ENCODE measurements at places on chromosomes 6 and 20.

GRCh38 chr6:41874741-41875140, 20.4 kb downstream of the USP49 start:
- no peak for DNase-seq

- no peak for DNase-seq
Observed at GRCh38 chr20:18638768-18639167, 50.9 kb downstream of the DTD1 start.

GRCh38 chr6:81864124-81864523, 111.6 kb upstream of the TENT5A start:
- DNase-seq, result no peak

DNA sequence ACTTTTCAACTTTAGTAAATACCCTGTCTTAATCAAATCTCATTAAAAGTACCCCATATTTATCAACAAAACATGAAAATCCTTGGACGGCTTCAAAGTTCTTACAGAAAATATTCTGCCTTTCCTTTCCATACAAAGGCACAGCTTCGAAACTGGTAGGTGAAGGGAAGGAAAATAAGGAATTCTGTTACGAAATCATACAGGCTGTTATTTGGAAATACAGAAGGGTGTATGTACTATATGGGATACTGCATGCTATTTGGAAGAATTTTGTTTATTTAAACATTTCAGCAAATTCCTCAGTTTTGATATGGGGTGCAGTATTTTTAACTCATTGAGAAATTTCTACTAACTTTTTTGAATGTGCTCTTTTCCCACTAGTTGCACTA, 138.4 kb upstream of the BTN3A2 start:
- no peak for DNase-seq

DNA sequence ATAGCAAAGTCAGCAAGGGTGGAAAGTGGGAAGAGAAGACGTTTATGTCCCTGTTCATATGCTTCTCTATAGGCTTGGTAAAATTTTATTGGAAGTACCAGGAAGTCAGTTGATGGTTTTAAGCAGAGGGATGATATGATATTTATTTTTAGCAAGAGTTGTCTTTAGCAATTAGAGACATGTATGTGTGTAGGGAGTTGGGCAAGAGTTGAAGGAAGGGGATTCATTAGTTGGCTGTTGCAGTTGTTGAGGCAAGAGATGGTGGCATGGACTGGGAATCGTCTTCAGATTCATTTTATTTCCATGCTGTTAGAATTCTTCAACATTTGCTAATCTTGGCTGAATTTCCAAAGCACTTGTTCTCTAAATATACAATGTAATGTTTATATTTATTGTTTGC, 85.6 kb downstream of the QKI start:
- no peak for DNase-seq

- DNase-seq, result no peak
Observed at GRCh38 chr20:43545837-43546578, 12.8 kb upstream of the SGK2 start.

- DNase-seq, result no peak
Observed at GRCh38 chr6:70489364-70489763, 76.1 kb downstream of the FAM135A start.

GRCh38 chr6:138774370-138774769, 801 bp downstream of the CCDC28A start:
- DNase-seq, result peak; percentile 3

- DNase-seq, result no peak
Observed at GRCh38 chr6:20661721-20662120, 127.5 kb downstream of the CDKAL1 start.

DNA sequence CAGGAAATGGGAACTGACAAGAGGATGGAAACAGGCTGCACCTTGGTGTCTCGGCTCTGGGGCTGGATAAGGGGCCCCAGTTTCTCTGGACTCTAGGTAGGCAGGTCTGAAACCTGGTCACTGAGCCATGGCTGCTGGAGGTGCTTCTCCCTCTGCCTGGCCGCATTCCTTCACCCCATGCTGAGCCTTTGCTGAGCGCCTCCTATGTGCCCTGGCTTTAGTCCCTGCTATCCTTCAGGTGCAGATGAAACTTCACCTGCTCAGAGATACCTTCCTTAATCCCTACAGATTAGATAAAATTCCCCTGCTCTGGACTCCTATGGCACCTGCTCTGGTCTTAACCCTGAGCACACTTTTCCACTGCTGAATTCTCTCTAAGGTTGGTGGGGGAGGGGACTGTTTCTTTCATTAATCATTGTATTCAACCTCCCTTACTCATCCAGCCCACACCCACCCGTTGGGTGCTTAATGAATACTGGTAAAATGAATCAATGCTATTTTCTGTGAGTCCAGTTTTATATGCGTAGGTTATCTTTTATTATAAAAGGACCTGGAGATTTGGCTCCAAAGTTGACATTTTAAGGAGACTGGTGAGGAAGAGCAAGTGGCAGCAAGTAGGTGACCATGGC, 19.3 kb downstream of the MYLK4 start:
- DNase-seq, result no peak

GRCh38 chr20:48630342-48631075, 197.3 kb downstream of the PREX1 start:
- DNase-seq, result no peak

DNA sequence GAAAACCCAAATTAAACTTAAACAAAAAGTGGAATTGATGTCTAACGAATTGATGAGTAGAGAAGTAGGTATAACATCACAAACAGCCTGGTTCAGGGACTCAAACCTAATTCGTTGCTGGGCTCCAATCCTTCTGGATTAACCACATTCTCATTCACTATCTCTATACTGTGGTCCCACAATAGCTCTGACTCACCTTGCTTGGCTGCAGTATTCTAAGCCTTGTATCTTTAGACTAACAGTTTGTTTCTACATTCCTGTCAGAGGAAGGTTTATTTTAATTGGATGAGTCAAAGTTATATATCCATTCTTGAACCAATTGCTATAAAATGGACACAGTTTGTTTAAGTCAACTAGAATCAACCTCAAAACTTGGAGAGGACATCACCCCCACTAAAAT, 530.5 kb upstream of the PTCHD4 start:
- DNase-seq, result no peak

GRCh38 chr6:166595061-166595780, 8.7 kb upstream of the RAMACL start:
- DNase-seq, result no peak

DNA sequence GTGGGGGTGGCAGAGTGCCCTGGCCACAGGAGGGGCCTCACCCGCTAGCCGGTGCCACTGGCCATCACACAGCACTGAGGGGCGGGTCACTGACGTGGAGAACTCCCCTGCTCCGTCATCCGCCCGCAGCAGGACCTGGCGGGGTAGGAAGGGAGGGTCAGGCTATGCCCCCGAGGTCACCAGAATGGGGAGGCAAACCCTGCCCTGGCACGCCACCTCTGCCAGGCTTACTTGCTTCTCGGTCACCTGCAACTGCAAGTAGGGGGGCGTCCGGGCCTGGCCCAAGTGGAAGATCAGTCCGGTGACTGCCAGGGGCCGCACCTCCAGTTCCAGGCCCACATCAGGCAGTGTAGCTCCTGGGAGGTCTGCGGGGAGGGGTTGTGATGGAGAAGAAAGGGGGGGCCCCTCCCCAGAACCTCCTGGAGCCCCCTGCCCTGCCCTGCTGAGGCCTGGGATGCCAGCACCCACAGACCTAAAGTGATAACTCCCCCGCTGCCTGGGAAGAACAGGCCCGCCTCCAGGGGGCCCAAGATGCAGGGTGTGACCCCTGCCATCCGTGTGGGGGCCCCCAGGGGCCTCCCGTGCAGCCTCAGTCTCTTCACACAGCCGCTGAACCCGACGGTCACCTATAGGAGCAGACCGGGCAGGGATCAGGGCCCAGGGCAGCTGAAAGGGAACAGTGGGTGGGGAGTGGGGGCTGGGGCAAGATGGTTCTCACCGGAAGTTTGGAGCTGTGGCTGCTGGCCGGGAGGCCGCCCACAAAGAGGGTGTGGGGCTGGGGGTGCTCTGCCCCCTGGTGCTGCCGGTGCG, 7.4 kb downstream of the ADRM1 start:
- DNase-seq, result no peak

DNA sequence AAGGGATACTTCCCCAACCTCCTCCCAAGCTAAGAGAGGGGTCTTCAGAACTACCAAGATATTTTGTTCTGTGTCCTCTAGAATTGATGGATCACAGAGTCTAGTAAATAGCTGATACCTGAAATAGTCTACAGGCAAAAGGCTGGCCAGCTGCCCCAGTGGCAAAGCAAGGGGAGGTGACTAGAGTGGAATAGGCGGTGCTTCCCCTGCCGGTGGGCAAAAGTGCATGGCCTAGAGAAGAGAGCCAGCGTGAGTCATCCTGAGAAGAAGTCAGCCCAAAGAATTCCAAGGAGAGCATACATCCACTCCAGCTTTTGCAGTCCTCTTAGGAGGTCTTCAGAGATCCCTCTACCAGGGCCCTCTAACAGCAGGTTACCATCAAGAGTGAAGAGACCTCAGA, 14.7 kb downstream of the DPPA5 start:
- DNase-seq, result no peak

- no peak for DNase-seq
Observed at GRCh38 chr6:134002821-134003220, 49.6 kb downstream of the SLC2A12 start.

- no peak for DNase-seq
Observed at GRCh38 chr6:13500264-13500663, 12.9 kb upstream of the GFOD1 start.

DNA sequence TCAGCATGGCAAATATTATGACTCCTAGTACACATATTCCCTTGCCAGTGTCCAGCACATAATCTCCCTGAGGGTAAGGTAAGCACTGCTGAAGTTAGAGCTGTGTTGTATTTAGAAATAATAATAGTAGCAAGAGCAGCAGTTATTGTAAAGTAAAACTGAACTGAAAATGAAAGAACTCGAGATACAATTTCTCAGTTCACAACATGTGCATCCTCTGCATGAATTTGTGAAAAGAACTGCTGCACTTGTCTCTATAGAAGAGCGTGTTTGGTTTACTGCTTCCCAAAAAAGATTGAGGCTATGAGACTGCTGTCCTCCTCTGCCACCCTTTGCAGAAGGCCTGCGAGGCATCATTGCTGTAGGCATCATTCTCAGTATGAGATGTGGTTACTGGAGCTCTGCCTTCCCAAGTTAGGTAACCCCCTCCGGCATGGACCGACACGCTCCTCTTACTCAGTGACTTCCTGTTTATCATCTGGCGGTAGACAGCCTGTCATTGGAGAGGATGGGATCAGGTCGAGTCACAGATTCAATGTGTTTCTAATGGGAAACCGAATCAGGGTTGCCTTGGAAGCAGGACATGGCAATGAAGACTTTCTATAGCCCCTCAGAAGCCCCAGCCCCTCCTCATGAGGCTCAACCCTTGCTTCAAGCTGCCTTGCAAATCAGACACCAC, 48.1 kb downstream of the SLC24A3 start:
- no peak for DNase-seq

DNA sequence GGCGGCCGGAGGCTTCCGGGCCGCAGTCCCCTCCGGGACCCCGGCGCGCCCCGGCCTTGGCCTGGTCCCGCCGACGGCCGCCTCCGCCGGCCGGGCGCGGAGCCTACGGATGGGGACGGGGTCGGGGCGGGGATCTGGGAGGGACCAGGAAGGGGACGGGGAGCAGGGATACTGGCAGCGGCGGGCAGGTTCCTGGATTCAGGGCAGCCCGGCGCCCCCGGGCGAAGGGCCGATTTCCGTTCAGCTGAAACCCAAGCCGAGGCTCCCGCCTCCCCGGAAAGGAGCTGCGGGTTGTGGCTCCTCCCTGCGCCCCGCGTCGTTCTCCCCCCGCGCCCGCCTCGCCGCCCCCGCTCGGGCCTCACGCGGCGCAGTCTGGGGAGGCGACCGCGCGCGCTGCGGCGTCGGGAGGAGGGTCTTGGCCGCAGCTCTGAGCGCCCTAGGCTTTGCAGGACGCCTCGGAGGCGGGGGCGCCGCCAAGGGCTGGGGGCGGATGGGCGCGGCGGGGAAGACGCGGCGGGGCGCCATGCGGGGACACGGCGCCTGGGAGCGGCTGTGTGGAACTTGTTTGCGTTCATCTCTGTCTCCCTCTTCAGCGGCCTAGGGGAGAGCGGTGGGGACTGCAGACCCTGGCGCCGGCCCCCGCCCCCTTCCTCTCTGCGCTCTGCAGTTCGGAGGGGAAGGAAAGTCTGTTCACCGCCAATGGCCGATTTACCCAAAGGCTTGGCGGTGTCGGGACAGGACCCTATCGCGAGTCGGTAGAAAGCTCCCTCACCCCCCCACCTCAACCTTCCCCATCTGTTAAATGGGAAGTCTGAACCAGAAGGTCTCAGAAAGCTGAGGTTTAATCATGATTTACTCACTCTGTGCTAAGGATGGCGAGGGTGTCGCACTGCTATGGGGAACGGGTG, 22.7 kb upstream of the TMEM181 start:
- no peak for DNase-seq

DNA sequence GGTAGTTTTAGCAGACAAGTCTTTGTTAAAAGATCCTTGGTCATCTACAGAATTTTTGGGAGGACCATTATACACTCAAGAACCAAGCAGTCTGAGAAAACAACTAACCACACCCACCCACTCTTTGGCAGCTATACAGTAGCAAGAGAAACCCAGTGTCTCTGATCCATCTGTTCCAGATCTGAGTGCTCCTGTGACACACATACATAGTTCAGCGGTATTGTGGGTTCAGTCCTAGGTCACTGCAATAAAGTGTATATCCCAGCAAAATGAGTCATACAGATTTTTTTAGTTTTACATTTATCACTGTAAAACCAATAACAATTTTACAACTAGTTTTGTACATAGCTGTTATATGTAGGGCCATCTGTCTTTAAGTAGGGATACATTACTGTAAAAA, 47.4 kb upstream of the PAK5 start:
- no peak for DNase-seq

- peak; percentile 31 for DNase-seq
Observed at GRCh38 chr6:82251942-82252341, 4.4 kb upstream of the IBTK start.

DNA sequence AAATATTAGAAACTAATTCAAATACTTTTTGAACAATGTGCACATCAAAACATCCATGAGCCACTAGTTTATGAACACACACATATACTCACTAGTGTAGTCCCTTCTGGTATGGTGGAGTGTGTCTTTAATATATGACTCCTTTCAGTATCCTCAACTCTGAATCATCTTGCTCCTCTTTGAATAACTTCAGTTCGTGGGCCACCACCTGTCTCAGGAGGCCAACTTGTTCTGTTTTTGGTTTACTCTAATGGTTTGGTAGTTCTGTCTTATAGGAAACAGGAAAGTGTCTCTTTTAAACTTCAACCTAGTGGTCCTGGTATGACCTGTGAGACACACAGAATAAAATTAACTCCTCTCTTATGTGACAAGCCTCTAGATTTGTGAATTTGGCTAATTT, 55.6 kb downstream of the ZNF292 start:
- DNase-seq, result no peak

DNA sequence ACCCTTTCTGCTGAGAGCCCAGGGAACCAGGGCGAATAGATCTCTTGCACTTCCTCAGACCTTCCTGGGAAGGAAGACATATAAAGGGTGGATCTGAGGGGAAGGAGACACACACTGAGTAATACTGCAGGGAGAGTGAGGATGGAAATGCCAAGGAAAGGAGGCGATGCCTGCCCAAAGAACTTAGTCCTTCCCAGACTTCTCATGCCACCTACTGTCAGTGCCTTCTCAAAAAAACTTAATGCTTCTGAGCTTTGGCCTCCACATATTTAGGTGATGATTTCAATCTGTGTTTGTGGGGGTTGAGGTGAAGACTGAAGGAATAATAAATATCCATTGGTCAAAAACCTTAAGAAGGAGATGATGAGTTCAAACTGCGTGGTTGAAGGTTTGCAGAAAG, 9.7 kb downstream of the BTN3A1 start:
- no peak for DNase-seq

GRCh38 chr20:42678895-42679294, 510.8 kb downstream of the PTPRT start:
- no peak for DNase-seq

GRCh38 chr6:107776415-107776814, 47.7 kb downstream of the SCML4 start:
- no peak for DNase-seq

- no peak for DNase-seq
Observed at GRCh38 chr6:156599366-156599765, 177.8 kb upstream of the ARID1B start.

Measured in dermis microvascular lymphatic vessel endothelial cell (primary cell).